Right ventricle myocardium superior (tissue), 1 donor: ENCODE measurements at places on chromosomes 5 and 9. TPM values are rescaled to one million over a fixed set of nuclear protein-coding genes. Genes with fewer than 3 reads are reported as not detected.

DNA sequence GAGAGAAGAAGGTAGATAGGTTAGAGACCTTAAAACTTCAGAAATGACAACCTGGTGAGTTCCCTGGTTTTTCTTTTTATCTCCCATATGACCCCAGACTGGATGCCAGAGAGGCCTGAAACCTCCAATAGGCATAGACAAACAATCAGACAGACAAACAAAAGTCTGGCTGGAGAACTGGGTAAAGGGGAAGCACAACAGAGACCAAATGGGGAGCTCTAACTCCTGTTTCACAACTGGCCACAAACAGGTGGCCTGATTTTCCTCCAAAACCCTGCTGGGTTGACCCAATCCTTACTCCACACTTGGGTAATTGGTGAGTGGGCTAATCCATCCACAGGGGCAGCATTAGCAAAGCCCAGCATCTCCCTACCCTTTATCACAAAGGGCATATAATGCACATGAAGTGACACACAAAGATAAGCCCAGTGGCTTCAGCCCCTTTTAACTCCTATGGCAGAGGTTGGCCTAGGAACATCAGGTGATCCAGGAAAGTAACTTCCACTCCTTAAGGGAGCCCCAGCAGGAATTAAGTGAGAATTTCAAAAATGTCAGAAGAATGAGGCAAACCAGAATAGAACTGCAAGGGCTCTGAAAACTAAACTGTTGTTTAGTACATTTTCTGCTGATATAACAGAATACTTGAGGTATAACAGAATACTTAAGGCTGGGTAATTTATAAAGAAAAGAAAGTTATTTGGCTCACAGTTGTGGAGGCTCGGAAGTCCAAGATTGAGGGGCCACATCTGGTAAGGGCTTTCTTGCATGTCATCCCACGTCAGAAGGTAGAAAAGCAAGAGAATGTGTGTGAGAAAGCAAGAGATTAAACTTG is 60.9 kb upstream of the ROR2 start:
- DNase-seq = no peak

GRCh38 chr9:112624711-112625707 is 92.9 kb downstream of the INIP start:
- no peak for DNase-seq

The SIT1 gene
- total RNA-seq = not detected

The SPRY4 gene
- 9.7 TPM for total RNA-seq

The ARSI gene
- 0.38 TPM for total RNA-seq

The INSL6 gene
- total RNA-seq = not detected
